Activated CD8-positive, alpha-beta memory T cell treated with anti-CD3 and anti-CD28 coated beads, Interleukin-2, amount 50 U/mL, for 48 hours (primary cell): ENCODE measurements at places on chromosomes 3 and 15.

DNA sequence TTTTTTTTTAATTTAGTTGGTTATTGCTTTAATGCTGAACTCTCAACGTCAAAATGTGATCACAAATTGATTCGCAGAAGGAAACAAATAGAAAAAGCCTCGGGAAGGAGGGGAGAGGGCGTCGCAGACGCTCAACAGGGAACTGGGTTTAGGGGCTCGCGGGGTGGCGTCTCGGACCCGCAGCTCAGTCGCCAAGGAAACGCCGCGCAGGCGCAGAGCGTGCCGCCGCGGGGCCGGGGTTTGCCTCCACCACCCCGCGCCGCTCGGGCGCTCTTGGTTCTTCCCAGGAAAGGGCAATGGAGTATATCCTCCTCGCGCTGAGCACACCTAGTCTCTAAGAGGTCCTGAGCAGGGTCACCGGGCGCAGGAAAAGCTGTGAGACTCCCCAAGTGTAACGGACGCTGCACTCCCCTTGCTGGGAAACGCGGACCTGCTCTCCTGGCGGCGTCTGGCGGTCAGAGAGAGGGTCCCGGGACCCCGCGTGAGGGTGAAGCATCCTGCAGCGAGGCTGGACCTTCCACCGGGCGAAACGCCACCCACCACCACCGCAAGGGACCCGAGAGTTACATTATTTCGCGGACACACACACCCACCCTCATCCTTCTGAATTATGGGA is 753 bp downstream of the PLCH1 start:
- peak; percentile 84 for DNase-seq

- no peak for DNase-seq
Measured at GRCh38 chr3:104149154-104149553, 1217.6 kb upstream of the ALCAM start.

GRCh38 chr15:63060699-63061098 is 18.2 kb downstream of the TPM1 start:
- no peak for DNase-seq

DNA sequence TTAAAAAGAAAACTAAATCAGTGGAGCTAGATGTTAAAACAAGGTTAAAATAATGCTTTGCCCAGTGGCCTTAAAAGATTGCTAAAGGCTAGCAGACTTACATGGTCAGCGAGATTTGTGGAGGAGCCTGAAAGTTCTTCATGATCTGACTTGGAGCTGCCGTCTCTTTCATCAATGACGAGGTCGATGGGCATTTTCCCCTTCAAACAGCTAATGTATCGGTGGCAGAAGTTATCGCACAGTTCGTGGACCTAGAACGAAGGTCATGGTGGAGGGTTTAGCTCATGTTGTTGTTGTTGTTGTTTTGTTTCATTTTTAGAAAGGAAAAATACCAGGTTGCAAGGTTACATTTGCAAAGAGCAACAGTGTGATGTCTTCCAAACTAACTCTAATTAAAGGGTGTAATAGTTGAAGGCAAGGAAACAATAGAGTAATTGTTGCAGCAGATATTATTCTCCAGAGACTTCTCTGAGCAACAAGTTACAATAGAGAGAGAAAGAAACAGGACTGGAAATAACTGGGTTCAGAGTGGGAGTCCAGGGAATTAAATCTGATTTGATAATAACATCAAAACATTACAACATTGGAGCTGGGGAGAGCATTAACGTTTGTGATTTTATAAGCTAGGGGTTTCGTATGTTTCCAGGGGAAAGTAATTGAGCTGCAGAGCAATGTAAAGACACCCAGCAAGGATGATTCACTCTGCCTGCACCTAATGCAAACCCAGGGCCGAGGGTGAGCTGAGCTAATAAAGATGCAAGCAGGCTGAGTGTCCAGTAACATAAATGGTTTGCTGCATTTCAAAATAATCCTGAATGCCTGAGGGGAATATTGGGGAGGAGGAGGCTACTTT is 6.6 kb downstream of the MEIS2 start:
- DNase-seq, result no peak

DNA sequence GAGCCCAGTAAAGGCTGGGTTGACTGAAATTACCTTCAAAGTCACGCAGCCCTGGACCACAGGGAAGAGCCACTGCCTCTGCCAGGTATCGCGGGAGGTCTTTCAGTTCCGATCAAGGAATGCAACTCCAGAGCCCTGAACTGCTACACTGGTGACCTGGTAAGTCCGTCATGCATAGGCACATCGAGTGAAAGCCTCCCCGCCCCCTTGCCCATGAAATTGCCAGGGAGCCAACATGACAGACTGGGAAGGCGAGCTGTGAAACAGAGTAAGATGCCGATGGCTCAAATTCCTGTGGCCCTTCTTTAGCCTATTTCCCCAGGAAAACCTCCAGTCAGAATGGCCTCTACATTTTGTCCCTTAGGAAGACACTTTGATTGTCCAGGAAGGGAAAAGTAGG is 2.3 kb upstream of the GP5 start:
- no peak for DNase-seq

- peak; percentile 86 for DNase-seq
Measured at GRCh38 chr15:66946578-66947164, 118.7 kb upstream of the SMAD3 start.

DNA sequence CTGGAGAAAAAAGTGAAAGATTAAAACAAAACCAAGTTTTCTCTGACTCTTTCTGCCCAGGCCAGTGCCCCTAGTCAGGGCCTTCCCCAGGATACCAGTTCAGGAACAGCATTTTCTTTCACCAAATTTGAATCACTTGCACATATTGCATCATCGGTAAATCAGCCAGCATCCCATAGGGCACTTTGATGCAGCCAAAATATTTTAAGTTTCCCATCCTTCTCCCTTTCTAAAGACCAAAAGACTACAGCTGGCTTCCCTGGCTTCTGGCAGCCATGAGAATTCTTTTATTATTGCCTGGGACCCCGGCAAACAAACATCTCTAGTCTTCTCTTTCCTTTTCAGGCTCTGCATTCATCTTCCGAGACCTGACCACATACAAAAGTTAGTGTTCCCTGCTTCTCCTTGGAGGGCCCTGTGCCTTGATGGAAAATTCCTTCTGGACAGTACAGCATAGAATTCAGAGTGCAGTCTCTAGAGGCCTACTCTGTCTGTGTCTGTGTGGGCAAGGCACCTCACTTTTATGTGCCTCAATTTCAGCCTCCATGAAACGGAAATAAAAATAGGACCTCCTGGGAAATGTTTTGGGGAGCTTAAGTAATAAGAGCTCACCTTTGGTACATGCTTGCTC is 348.0 kb downstream of the VPS13C start:
- DNase-seq, result no peak

GRCh38 chr3:171351676-171352075 is 108.5 kb downstream of the TNIK start:
- no peak for DNase-seq

DNA sequence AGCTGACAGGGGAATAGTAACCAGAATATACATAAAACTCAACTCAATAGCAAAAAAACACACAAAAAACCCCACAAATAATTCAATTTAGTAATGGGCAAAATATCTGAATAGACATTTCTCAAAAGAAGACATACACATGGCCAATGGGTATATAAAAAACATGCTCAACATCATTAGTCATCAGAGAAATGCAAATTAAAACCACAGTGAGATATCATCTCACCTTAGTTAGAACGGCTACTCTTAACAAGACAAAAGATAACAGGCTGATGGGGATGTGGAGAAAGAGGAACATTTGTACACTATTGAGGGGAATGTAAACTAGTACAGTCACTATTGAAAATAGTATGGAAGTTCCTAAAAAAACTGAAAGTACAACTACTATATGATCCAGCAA is 678.6 kb downstream of the MECOM start:
- DNase-seq, result no peak

GRCh38 chr15:40367686-40368611 is 9.9 kb downstream of the DISP2 start:
- peak; percentile 90 for DNase-seq
